NCI-H2227 treated with DMSO at 0.1 percent for 48 hours (cell line): ENCODE measurements at places on chromosomes 1 and 21.

DNA sequence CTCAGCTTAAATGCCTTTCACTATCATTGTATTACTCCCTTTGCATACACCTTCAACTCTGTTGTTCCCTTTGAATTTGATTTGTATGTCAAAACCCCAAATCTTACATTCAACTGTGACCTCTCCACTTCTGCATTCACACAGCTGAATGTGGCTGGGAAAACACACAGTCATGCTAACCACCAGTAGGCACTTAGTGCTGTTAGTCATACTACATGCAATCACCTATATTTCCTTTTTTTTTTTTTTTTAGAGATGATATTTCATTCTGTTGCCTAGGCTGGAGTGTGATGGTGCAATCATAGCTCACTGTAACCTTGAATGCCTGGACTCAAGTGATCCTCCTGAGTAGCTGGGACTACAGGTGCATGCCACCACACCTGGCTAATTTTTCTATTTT lies 16.2 kb downstream of the BTBD8 start:
- no peak for DNase-seq

DNA sequence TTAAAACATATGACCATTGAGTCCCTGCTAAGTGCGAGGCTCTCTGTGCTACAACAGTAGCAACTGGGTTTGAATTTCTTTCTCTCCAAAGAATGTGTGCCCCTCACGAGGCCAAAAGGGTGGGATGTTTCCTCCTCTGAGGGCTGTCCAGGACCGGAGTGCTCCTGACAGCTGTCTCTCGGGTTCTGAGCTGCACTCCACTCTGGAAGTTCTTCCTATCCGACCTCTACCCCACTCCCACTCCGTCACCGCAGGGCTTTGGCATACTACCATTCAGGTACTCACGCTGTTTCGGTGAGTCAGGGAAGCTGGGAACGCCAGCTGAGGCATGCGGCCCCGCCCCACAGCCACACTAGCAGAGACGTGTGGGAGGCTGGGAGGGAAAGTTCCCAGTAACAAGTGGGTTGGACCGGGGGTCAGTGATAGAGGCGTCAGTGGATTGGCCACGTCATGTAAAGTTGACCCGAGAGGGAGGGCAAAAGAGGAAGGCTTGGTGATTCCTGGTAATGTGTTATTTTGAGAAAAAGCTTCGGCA lies 705 bp upstream of the SLC50A1 start:
- peak; percentile 81 for DNase-seq

- DNase-seq = no peak
These were observed 34.2 kb upstream of the FAM3B start for GRCh38 chr21:41282412-41282811.

DNA sequence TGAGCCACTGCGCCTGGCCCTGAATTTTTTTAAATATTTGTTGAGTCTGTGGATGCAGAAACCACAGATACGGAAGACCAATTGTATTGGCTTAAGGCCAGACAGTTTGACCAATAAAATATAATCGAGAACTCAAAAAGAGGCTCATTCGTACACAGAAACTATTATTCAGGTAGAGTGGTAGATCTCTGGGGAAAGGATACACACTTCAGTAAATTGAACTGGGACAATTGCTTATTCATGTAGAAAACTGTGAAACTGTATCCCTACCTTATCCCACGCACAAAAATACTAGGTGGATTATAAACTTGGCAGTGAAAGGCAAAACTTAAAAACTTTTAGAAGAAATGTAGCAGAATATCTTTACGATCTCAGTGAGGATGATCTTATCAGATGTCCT lies 25.0 kb upstream of the SHE start:
- DNase-seq = no peak

- DNase-seq = no peak
These were observed 341.5 kb downstream of the VAV3 start for GRCh38 chr1:107623431-107623830.

DNA sequence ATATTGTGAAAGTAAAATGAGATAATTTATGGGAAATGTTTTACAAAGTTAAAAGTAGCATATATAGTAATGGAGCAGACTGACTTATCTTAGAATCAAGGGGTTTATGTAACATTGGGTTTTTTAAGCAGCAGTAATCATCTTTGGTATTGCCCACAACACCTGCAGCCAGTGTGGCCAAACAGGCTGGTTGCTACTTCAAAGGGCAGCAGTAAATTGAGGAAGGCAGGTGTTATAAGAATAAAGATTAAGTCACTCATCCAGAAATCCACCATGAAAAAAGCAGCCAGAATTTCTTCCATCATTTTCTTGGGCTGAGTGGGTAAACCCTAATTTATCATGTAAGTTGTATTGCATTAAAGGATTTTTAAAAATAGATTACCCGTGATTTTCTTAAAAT lies 16.7 kb downstream of the DYNLT5 start:
- no peak for DNase-seq

- DNase-seq = peak; percentile 23
These were observed 1.2 kb downstream of the LRIG2 start for GRCh38 chr1:113074237-113074636.

DNA sequence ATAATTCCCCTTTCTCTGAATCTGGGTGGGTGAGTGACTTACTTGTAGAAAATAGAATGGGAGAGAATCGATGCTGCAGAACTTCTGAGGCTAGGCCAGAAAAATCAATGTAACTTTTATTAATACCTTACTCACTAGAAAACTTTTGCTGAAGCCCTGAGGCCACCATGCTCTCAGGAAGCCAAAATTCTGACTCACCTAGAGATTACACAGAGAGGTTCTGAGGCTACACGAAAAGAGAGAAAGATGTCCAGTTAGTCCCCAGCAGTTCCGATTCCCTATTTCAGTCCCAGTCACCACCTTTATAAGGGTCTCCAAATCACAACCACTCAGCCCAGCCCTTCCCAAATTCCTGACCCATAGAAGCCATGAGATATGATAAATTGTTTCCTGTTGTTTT lies 135.2 kb downstream of the NTPCR start:
- DNase-seq = no peak

GRCh38 chr21:16584756-16585155 lies 855.0 kb downstream of the USP25 start:
- DNase-seq = no peak

DNA sequence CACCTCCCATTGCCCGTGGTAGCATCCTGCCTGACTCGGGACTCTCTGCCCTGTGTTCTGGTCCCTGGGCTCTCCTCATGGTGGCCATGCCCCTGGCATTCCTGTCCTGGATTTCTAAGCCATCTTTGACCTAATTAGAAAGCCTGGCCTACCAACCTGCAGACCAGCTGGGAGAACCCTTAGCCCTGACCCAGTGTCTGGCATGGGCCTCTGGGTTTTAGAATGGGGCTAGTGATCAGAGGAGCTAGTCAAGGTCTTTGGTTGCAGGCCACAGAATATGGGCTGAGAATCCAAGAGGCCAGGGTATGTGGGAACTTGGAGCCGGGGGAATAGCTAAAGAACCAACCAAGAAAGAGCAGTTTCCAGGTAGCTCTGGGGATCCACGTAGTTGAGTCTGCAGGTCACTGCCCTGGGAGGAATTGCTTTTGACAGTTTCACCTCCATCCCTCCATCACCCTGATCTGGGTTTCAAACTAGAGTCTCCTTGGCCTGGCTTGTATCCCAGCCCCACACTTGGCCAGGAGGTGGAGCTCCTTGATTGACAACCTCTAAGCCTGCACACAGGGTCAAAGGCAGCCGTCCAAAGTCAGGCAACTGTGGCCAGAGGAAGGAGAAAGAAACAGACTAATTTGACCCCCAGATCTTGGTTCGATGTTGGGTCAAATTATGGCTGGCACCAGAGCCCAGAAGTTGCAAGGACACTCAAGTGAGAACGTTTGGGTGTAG lies 54.7 kb upstream of the ABCG1 start:
- DNase-seq = no peak

- no peak for DNase-seq
These were observed at the start of gene CD101 for GRCh38 chr1:117001254-117001927. CD101 (plus strand) TSS chr1:117001760; CDS start chr1:117001818, 58 bp downstream.
